T-cell (primary cell): ENCODE measurements at places on chromosomes 6 and 20. TPM values are rescaled to one million over a fixed set of nuclear protein-coding genes. Genes with fewer than 3 reads are reported as not detected.
A peak's percentile ranks its signal among the peaks of the same experiment; 100 is the strongest.

EYA4 gene
- total RNA-seq = not detected

GRCh38 chr6:67882436-67883311, 752.4 kb upstream of the ADGRB3 start:
- no peak for DNase-seq

DNA sequence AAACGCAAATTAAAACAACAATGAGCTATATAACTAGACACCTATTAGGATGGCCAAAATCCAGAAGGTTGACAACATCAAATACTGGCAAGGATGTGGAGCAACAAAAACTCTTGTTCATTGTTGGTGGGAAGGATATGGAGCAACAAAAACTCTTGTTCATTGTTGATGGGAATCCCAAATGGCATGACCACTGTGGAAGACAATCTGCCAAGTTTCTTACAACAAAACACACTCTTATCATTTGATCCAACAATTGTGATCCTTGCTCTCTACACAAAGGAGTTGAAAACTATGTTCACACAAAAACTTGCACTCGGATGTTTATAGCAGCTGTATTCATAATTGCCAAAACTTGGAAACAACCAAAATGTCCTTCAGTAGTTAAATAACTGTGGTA, 61.8 kb upstream of the LAMA2 start:
- DNase-seq = no peak

GRCh38 chr20:14582855-14583254, 245.4 kb upstream of the FLRT3 start:
- no peak for DNase-seq

GRCh38 chr20:63342561-63343459, 18.3 kb downstream of the CHRNA4 start:
- DNase-seq = no peak

GRCh38 chr6:136736281-136736960, 55.9 kb downstream of the MAP3K5 start:
- no peak for DNase-seq

GRCh38 chr6:1592852-1593251, 16.9 kb upstream of the FOXC1 start:
- no peak for DNase-seq

DNA sequence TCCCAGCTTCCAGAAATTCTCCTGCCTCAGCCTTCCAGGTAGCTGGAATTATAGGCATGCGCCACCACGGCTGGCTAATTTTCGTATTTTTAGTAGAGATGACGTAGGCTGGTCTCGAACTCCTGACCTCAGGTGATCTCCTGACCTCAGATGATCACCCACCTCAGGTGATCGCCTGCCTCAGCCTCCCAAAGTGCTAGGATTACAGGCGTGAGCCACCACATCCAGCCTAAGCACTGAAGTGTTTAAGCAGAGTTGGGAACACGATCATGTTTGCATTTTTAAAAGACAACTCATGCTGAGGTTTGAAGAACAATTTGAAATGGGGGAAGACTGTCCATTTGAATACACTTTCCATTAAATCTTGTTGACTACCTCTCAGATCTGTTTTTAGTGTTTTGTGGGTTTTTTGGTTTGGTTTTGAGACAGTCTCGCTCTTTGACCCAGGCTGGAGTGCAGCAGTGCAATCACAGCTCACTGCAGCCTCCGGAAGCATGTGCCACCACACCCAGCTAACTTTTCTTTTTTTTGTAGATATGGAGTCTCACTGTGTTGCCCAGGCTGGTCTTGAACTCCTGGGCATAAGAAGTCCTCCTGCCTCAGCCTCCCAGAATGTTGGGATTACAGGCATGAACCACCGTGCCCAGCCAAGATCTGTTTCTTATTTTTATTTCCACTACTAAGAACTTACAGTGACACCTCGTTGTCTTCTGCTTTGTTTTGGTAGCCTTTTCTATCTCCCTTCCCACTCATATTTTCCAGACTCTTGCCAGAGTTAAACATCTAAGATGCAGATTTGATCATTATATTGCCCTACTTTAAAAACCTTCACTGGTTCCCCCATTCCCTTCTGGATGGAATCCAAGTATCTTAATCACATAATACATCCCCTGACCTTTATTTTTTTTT, 5.5 kb downstream of the CASP8AP2 start:
- DNase-seq = peak; percentile 12

SAMD10 gene
- 24.2 TPM for total RNA-seq

DNA sequence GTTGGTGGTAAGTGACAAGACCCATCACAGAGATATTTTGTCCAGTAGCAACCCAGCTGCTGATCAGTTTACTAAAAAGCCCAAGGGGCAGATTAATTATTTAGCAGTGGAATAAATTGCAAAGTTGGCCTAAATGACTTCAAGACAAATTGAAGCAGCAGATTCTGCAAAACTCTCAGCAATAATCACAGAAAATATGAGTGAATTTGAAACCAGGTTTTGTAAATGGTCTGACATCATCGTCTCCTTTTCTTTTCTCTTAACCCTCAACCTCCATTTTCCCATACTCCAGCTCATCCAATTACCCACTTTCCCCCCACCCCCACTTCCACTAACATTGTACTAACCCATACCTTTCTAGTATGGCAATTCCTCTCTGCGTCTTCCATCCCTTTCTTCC, 11.3 kb upstream of the PTPRK start:
- DNase-seq = no peak

- DNase-seq = no peak
Observed at GRCh38 chr20:47578543-47578942, 76.9 kb downstream of the NCOA3 start.

DNA sequence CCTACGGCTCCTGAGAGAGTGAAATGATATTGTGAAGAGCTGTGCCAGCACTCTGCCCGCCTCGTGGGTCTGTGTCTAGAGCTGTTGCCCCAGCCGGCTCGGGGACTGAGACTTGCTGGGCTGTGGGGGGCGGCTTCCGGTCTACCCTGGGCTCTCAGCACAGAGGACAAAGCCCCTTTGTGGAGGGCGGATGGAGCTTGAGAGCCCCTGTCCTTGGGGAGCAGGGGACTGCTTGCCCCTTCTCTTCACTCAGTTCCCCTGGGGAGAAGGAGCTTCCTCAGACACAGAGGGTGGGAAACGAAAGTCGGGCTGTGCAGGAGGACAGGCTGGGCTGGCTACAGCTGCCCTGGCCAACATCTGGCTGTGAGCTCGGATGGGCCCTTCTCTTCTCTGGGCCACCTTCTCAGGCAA, 11.0 kb downstream of the SRC start:
- DNase-seq = no peak

- DNase-seq = no peak
Observed at GRCh38 chr20:25310268-25310920, 62.5 kb downstream of the PYGB start.

DNA sequence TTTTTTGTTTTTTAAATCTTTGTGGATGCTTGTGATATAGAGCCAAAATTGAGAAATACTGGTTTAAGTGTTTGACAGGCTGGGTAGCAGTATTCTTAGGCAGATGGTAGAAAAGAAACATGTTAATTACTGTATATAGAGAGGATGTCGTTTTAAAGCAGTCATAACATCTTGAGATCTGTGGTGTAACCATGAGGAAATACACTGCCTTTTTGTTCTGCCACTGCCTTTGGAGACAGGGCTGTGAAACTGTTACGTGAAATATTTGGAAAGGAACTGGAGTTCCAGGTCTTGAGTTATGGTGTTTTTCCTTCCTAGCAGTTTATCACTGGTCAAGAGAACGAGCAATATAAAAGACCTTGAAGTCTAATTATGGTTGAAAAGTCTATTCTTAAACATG, 19.5 kb downstream of the STXBP5 start:
- no peak for DNase-seq

TNFAIP3 gene
- total RNA-seq = 116 TPM

BEND6 gene
- total RNA-seq = not detected

GRCh38 chr20:12093057-12093796, 175.5 kb downstream of the BTBD3 start:
- DNase-seq = no peak

DNA sequence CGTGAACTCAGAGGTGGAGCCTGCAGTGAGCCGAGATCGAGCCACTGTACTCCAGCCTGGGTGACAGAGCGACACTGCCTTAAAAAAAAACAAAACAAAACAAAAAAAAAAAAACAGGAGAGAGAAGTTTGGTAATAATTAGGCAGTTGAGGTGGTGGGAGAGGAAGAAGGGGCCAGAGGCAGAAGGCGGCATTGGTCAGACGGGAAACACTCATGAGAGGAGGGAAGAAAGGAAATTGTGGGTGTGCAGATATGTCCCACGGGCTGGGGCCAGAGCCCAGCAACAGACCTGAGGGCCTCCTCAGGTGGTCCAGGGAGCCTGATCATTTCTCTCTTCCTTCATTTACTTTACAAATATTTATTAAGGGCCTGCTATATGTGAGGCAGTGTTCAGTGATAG, 20.0 kb downstream of the SULF2 start:
- no peak for DNase-seq

ABHD12 gene
- total RNA-seq = 27.7 TPM

ADGRG6 gene
- 0.53 TPM for total RNA-seq

HS3ST5 gene
- not detected for total RNA-seq

GGTLC1 gene
- total RNA-seq = not detected

DNA sequence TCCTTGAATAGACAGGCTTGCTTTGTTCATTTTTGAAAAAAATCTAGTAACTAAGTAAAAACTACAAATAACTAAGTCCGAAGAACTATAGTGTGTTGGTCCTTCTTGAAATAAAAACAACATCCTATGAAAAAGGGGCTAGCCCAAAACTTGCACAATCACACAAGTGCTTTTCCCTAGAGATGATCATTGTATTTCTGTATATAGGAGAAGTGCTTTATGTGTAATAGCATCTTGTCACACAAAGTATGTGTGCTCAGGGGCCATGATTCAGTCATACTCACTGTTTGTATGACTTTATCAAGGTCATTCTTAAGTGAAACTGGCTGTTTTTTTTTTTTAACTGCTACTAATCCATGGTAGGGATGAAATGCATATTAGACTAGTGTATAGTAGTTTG, 179.8 kb downstream of the DTNBP1 start:
- no peak for DNase-seq

- DNase-seq = no peak
Observed at GRCh38 chr6:46760925-46761324, 14.2 kb downstream of the ANKRD66 start.

- DNase-seq = no peak
Observed at GRCh38 chr6:85464722-85465150, 14.9 kb downstream of the NT5E start.

GRCh38 chr6:10347561-10348327, 67.1 kb downstream of the TFAP2A start:
- no peak for DNase-seq

- DNase-seq = no peak
Observed at GRCh38 chr6:21937466-21937865, 343.9 kb downstream of the SOX4 start.

BPIFB1 gene
- not detected for total RNA-seq

CST9L gene
- total RNA-seq = not detected

NKX2-4 gene
- not detected for total RNA-seq

GRCh38 chr6:108133594-108134179, 32.1 kb upstream of the NR2E1 start:
- DNase-seq = no peak

- DNase-seq = peak; percentile 49
Observed at GRCh38 chr6:52394251-52394666, 25.9 kb upstream of the EFHC1 start.

SCGN gene
- total RNA-seq = not detected

DNA sequence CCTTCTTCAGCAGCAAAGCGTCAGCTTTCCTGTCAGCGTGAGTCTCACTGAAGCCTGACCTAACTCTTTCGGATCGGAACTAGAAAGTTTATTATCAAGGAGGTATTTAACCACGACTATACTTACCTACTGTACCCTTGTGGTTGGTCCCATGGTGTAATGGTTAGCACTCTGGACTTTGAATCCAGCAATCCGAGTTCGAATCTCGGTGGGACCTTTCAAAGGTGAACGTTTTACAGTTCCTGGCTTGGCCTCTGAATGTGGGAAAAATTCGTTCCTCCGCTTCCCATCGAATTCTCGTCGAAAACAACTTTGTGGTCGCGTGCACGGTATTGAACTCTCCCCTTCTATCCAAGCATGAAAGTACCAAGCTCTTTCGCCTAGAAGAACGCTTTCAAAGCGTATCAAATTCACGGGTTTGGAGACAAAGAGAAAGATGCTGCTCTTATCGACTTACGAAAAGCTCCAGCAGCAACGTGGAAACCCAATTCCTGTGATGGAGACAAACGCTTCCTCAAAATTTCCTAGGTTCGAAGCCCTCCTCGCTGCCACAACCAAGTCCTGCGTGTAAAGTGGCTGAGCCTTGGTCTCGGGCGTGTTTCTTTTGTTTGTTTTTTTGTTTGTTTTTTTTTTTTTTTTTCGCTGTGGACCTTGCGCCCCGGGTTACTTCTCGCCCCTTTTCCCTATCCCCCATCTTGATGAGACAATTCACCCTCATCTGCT, 63.7 kb downstream of the GPX5 start:
- DNase-seq = no peak

DNA sequence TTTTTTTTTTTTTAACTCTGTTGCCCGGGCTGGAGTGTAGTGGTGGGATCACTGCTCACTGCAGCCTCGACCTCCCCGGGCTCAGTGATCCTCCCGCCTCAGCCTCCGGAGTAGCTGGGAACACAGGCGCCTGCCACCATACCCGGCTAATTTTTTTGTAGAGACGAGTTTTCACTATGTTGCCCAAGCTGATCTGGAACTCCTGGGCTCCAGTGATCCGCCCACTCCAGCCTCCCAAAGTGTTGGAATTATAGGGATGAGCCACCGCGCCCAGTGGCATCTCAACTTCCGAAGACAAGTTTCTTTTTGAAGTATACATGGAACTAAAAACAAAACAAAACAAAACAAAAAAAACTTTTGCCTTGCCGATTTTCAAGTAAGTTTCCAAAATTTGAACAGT, 66.6 kb upstream of the ZNF184 start:
- no peak for DNase-seq

MOXD1 gene
- 0.53 TPM for total RNA-seq

DPPA5 gene
- not detected for total RNA-seq

HCK gene
- 0.29 TPM for total RNA-seq
